Fibroblast of the aortic adventitia (primary cell): ENCODE measurements at places on chromosomes 2 and 18. TPM values are rescaled to one million over a fixed set of nuclear protein-coding genes. Genes with fewer than 3 reads are reported as not detected.

- DNase-seq, result no peak
These were observed 329.8 kb downstream of the ALK start for GRCh38 chr2:29591600-29591999.

DNA sequence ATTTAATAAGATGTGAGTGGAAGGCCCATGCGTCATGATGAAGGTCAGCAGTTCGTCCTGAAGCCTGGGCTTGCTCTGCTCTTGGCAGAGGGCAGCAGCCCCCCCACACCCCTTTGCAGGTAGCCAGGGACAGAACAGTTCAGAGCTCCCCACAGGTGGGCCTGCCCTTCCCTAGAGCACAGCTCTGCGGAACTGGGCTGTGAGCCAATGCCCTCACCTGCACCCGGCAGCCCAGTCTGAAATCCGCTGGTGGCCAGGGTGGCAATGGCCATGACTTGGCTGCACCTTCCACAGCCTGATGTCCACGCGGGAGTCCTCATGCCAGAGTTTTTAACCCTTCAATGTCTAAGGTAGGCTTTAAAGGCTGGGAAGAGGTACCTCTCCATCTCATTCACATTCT is 136.7 kb downstream of the ACKR3 start:
- no peak for DNase-seq

DNA sequence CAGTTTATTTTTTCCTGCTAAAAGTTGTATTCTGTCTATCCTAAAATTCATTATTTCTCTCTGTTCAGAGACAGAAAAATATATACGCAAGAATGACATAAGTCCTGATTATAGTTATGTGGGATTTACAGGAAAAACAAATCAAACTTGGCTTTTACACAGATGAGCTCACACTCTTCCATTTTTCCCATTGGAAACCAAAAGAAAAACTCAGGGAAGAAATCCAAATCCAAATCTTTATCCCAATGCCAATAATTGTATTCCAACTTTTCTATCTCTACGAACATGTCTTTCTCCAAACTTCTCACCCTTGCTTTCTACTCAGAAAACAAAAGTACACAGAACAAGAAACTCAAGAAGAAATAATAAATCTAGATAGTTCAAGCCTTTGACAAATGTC is 249.1 kb upstream of the TMEFF2 start:
- DNase-seq, result no peak

GRCh38 chr18:72325307-72325706 is 218.8 kb downstream of the CBLN2 start:
- no peak for DNase-seq

Gene FANCL
- 9.2 and 29.6 TPM in 2 replicates for total RNA-seq

Gene ADAM23
- total RNA-seq, result 1.9 and 7.8 TPM in 2 replicates

Gene HOXD9
- not detected in 2 replicates for total RNA-seq

Gene ANKRD30BL
- 0.16 TPM in 1 of 2 replicates, not detected in the other for total RNA-seq
